Tongue (tissue), 3 donors: ENCODE measurements at places on chromosomes 5 and 9.

- no peak for DNase-seq
Observed at GRCh38 chr5:170095646-170096045, 10.1 kb upstream of the FOXI1 start.

- no peak for DNase-seq
Observed at GRCh38 chr9:93960221-93960970, 5.2 kb upstream of the BARX1 start.

GRCh38 chr5:42494414-42494813 is 71.2 kb downstream of the GHR start:
- no peak for DNase-seq

DNA sequence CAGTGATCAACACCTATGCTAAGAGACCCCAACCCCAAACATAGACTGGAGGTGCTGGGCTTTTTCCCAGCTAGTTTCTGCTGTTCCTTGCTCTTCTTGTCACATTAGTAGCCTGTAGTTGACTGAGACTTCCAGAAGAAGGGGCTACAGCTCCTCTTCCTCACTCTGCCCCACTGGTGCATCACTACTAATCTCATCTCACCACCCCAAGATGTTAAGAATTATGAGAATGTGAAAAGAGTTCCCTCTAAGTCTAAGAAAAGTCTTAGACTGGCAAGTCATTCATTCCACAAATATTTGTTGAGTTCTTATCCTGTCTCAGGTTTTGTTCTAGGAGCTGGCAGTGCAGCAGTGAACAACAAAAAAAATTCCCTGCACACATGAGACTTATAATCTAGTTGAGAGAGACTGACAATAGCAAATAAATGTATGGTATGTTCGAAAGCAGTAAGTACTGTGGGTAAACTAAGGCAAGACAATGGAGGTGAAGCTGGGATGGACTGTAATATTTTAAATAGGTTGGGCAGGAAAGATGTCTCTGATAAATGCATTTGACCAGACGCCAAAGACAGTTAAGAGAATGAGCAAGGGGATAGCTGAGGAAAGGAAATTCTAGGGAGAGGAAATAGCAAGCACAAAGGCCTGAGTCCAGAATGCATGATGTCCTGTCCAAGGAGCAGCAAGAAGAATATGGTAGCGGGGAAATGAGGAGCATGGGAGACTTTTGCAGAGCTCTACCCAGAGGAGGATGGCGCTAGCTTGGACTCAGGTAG is 92.3 kb downstream of the PTCD2 start:
- DNase-seq, result no peak

GRCh38 chr5:38710627-38711026 is 135.2 kb upstream of the OSMR start:
- DNase-seq, result no peak
